ENCODE measurements at places on chromosomes 5 and 9.
A peak's percentile ranks its signal among the peaks of the same experiment; 100 is the strongest.

DNA sequence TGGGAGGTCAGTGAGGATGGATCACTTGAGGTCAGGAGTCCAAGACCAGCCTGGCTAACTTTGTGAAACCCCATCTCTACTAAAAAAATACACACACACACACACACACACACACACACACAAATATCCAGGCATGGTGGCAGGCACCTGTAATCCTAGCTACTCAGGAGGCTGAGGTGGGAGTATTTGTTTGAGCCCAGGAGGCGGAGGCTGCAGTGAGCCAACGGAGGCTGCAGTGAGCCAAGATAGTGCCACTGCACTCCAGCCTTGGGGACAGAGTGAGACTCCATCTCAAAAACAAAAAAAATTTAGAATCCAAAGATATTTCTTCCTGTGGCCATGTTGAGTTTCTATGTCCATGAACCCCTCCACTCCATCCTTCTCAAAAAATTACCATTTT lies 21.5 kb upstream of the CDC23 start:
- DNase-seq, result no peak
- no peaks in the 10 kb centered on the region for H3K4me1 ChIP-seq
- no peaks in the 10 kb centered on the region for H3K36me3 ChIP-seq
- no peak overlapping the region for H3K4me3 ChIP-seq
- no peak overlapping the region for H3K27ac ChIP-seq

DNA sequence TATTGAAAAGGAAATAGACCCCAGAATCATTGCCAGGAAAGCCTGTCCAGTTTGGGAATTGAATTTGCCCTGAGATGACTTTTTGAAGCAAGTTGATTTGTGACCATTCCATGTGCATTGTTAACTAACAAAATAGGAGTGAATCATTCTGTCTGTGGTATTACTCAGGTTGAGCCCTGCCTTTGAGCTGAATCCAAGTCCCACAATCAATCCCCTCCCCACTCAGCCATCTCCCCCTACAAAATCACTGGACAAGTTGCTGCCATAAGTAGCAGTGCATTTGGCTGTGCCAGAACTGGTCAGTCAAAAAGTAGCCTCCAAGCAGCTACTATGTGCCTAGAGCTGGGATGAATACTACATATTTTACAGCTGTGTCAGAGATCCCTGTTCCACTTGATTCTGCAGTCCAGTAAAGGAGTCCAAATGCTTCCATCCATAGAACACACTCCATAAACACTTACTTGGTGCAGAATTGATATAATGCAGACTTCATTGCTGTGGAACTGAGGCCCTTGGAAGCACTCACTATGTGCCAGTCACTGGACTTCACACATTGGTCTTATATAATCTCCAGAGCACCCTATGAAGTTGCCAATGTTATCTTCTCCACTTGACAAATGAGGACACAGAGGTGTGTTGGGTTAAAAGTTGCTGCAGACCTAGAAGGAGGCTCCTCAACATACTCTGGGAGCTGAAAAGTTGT lies 96.1 kb downstream of the ZNF462 start:
- no peak overlapping the region for H3K27ac ChIP-seq
- no peaks in the 10 kb centered on the region for H3K4me1 ChIP-seq
- H3K27me3 ChIP-seq, result peaks cover 4% of the 10 kb centered on the region

- no peaks in the 10 kb centered on the region for H3K27me3 ChIP-seq
- H3K36me3 ChIP-seq, result peaks cover 22% of the 10 kb centered on the region
- H3K27ac ChIP-seq, result peak overlapping the region; percentile 84
- peaks cover 53% of the 10 kb centered on the region for H3K4me1 ChIP-seq
- H3K4me3 ChIP-seq, result no peak overlapping the region
Measured at GRCh38 chr9:127767909-127768331, 10.5 kb downstream of the SH2D3C start.

- no peak overlapping the region for H3K4me3 ChIP-seq
- DNase-seq, result no peak
- H3K36me3 ChIP-seq, result no peaks in the 10 kb centered on the region
- no peaks in the 10 kb centered on the region for H3K27me3 ChIP-seq
- H3K4me1 ChIP-seq, result no peaks in the 10 kb centered on the region
Measured at GRCh38 chr5:3311433-3311832, 284.2 kb upstream of the IRX1 start.

GRCh38 chr5:62684310-62684709 lies 105.7 kb downstream of the LRRC70 start:
- H3K27me3 ChIP-seq, result no peaks in the 10 kb centered on the region
- no peaks in the 10 kb centered on the region for H3K36me3 ChIP-seq
- H3K4me3 ChIP-seq, result no peak overlapping the region
- no peak for DNase-seq
- no peaks in the 10 kb centered on the region for H3K4me1 ChIP-seq
- no peak overlapping the region for H3K27ac ChIP-seq

GRCh38 chr9:23587433-23587832 lies 238.6 kb downstream of the ELAVL2 start:
- no peaks in the 10 kb centered on the region for H3K27me3 ChIP-seq
- peaks cover 8% of the 10 kb centered on the region for H3K4me1 ChIP-seq
- no peak overlapping the region for H3K4me3 ChIP-seq
- no peak for DNase-seq

- H3K4me3 ChIP-seq, result no peak overlapping the region
- DNase-seq, result no peak
- no peak overlapping the region for H3K27ac ChIP-seq
- no peaks in the 10 kb centered on the region for H3K36me3 ChIP-seq
- no peaks in the 10 kb centered on the region for H3K27me3 ChIP-seq
Measured at GRCh38 chr5:15612915-15613635, 113.1 kb downstream of the FBXL7 start.

DNA sequence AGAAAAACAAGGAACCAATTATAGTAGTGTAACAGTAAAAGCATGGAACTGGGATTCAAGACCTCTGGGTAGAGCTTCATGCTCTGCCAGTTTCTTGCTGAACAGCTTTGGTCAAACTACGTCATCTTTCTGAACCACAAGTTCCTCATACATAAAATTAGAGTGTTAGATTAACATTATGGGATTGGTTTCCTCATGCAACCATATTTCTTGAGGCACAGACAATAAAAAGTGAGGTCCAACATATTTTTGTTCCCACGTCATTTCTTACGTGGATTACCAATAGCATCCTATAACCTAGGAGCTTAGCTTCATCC lies 354.8 kb downstream of the TMEM232 start:
- peak overlapping the region; percentile 77 for H3K27ac ChIP-seq
- no peak overlapping the region for H3K4me3 ChIP-seq
- H3K36me3 ChIP-seq, result no peaks in the 10 kb centered on the region
- peaks cover 5% of the 10 kb centered on the region for H3K27me3 ChIP-seq
- peaks cover 11% of the 10 kb centered on the region for H3K4me1 ChIP-seq

DNA sequence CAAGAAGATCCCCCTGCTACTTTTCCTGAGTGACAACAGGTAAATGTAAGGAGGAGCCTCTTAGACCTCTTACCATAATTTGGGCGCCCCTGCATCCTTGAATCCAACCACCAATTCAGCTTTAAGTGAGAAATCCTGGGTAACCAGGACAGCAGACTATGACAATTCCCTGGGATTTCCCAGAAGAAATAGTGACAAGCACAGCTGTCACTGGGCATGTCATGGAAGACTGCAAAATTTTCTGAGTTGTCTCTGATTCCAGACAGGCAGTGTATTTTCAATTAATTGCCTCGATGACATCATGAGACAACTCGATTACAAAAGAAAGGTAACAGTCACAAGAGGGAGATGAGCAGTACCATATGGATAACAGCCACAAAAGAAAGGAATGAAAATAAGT lies 256.9 kb downstream of the BNC2 start:
- no peaks in the 10 kb centered on the region for H3K27me3 ChIP-seq
- no peaks in the 10 kb centered on the region for H3K36me3 ChIP-seq
- no peak overlapping the region for H3K4me3 ChIP-seq
- no peak for DNase-seq

- H3K36me3 ChIP-seq, result no peaks in the 10 kb centered on the region
- no peak for DNase-seq
- no peak overlapping the region for H3K27ac ChIP-seq
Measured at GRCh38 chr5:33834334-33834733, 57.5 kb downstream of the ADAMTS12 start.

GRCh38 chr5:143041461-143041860 lies 271.3 kb downstream of the ARHGAP26 start:
- H3K4me1 ChIP-seq, result no peaks in the 10 kb centered on the region
- DNase-seq, result no peak
- no peak overlapping the region for H3K27ac ChIP-seq
- no peak overlapping the region for H3K4me3 ChIP-seq
- H3K36me3 ChIP-seq, result peaks cover 12% of the 10 kb centered on the region

DNA sequence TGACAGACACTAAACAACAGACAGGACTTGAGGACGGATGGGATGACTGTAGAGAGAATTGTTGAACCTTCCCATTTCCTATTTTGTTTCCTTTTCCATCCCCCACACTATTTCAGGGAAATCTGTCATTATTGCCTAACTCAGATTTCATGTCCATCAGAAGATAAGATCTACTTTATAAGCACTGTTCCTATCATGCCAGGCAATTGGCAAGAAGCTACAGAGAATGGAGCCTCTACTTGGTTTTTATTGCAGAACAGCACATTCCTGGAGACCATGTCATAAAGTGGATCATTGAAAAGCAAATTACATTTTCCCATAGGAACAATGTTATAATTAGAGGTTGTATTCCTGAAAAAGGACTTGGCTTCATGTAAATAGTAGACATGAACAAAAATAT lies 173.7 kb upstream of the KIF2A start:
- H3K27ac ChIP-seq, result no peak overlapping the region
- H3K27me3 ChIP-seq, result no peaks in the 10 kb centered on the region
- no peaks in the 10 kb centered on the region for H3K36me3 ChIP-seq
- no peak overlapping the region for H3K4me3 ChIP-seq
- no peak for DNase-seq
- peaks cover 3% of the 10 kb centered on the region for H3K4me1 ChIP-seq

GRCh38 chr5:169637549-169638121 lies 560 bp downstream of the DOCK2 start:
- no peaks in the 10 kb centered on the region for H3K27me3 ChIP-seq
- peaks cover 24% of the 10 kb centered on the region for H3K36me3 ChIP-seq
- peak; percentile 49 for DNase-seq

DNA sequence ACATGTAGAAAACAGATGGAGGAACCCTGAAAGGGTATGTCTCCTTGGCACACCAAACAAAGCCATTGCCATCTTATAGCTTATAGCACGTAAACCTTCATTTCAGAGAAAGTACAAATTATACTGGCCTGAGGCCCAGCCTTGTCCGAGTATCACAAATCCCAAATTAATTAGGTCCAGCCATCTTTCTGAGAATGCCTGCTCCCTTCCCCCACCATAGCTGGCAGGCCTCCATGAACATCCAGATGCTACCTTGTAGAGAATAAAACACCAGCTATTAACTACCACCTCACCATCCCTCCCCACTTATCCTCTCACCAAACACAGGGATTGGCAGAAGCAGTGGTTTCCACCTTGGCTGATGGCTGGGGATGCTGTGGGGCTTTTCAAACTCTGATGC lies 224.0 kb downstream of the SPOCK1 start:
- DNase-seq, result no peak
- H3K4me3 ChIP-seq, result no peak overlapping the region
- H3K4me1 ChIP-seq, result no peaks in the 10 kb centered on the region
- no peak overlapping the region for H3K27ac ChIP-seq
- H3K36me3 ChIP-seq, result no peaks in the 10 kb centered on the region

DNA sequence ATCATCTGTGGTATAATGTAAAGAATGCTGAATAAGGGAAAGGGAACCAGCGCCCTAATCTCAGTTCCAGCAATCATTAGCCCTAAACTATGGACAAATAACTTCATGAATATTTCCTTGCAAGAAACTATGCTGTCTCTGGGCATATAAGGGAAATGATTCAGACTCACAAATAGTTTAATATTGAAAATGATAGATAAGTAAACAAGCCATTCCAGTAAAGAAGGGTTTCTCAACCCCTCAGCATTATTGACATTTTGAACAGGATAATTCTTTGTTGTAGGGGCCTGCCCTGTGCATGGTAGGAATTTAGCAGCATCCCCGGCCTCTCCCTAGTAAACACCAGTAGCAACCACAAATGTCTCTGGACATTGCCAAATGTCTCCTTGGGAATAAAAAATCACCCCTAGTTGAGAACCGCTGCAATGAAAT lies 23.8 kb downstream of the C5 start:
- H3K4me1 ChIP-seq, result no peaks in the 10 kb centered on the region
- no peaks in the 10 kb centered on the region for H3K27me3 ChIP-seq
- H3K36me3 ChIP-seq, result peaks cover 15% of the 10 kb centered on the region
- no peak overlapping the region for H3K4me3 ChIP-seq

DNA sequence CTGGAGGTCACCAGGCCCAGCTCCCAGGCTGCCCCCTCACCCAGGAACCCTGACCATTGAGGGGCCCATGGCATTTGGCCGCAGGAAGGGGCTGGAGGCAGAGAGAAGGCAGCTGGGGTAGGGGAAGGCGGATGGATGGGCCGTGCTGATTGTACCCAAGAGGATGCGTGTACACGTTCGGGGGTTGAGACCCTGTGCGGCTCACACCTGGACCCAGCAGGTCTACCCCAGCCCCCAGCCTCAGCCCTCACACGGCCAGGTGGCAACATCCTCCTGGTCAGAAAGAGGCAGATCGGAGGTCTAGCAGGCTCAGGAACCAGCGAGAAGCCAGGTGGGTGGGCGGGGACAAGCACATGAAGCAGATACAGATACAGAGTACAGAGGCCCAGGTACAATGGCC lies 33.7 kb downstream of the NACC2 start:
- H3K36me3 ChIP-seq, result peaks cover under 1% of the 10 kb centered on the region
- H3K4me3 ChIP-seq, result no peak overlapping the region
- peaks cover 8% of the 10 kb centered on the region for H3K27me3 ChIP-seq
- H3K27ac ChIP-seq, result no peak overlapping the region
- H3K4me1 ChIP-seq, result peaks cover 9% of the 10 kb centered on the region

GRCh38 chr9:91340395-91340967 lies 21.2 kb downstream of the AUH start:
- peaks cover 48% of the 10 kb centered on the region for H3K36me3 ChIP-seq
- H3K27ac ChIP-seq, result no peak overlapping the region
- no peak for DNase-seq
- H3K4me3 ChIP-seq, result no peak overlapping the region
